ENCODE measurements at places on chromosomes 7 and 10.
A peak's percentile ranks its signal among the peaks of the same experiment; 100 is the strongest.

DNA sequence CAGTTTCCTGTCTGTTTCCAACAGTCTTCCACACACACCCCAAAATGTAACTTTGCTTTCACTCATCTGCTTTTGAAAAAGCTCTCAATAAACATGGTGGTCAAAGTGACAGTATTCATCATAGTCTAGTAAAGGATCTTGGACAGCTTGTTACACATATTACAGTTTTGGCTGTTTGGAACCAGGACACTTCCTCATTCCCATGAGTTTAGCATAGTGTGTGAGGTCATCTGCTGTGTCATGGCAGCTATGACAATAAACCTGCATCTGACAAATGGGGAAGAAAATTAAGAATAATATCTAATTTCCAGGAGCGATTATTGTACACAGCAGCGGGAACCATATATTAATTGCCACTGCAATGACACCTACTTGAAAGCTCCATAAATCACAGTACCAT is 184.3 kb upstream of the SLC26A5 start:
- no peak overlapping the region for H3K27ac ChIP-seq
- H3K27me3 ChIP-seq = peaks cover 13% of the 10 kb centered on the region
- DNase-seq = no peak
- no peaks in the 10 kb centered on the region for H3K36me3 ChIP-seq
- H3K4me3 ChIP-seq = no peak overlapping the region

- H3K27ac ChIP-seq = no peak overlapping the region
- no peaks in the 10 kb centered on the region for H3K27me3 ChIP-seq
- no peak for DNase-seq
- peaks cover 5% of the 10 kb centered on the region for H3K4me1 ChIP-seq
Measured at GRCh38 chr7:134051020-134051419, 76.1 kb upstream of the LRGUK start.

- no peak for DNase-seq
- no peak overlapping the region for H3K27ac ChIP-seq
- H3K36me3 ChIP-seq = peaks cover 1% of the 10 kb centered on the region
- peaks cover 19% of the 10 kb centered on the region for H3K27me3 ChIP-seq
Measured at GRCh38 chr10:31678139-31678536, 250.5 kb downstream of the ARHGAP12 start.

DNA sequence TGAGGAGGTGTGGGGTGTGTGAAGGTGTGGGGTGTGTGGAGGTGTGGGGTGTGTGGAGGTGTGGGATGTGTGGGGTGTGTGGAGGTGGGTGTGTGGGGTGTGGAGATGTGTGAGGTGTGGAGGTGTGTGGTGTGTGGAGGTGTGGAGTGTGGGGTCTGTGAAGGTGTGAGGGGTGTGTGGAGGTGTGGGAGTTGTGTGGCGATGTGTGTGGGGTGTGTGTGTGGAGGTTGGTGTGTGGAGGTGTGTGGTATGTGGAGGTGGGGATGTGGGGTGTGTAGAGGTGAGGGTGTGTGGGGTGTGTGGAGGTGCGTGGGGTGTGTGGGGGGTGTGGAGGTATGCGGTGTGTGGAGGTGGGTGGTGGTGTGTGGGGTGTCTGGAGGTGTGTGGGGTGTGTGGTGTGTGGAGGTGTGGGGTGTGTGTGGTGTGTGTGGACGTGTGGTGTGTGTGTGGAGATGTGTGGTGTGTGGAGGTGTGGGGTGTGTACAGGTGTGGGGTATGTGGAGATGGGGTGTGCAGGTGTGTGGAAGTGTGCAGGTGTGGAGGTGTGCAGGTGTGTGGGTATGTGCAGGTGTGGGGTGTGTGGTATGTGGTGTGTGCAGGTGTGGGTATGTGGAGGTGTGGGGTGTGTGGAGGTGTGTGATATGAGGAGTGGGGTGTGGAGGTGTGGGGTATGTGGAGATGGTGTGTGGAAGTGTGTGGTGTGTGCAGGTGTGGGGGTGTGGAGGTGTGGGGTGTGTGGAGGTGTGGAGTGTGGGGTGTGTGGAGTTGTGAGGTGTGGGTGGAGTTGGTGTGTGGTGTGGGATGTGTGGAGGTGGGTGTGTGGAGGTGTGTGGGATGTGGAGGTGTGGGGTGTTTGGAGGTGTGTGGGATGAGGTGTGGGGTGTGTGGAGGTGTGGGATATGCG is 34.5 kb downstream of the SPDYE17 start:
- DNase-seq = no peak
- no peaks in the 10 kb centered on the region for H3K27me3 ChIP-seq
- H3K4me1 ChIP-seq = peaks cover 7% of the 10 kb centered on the region
- no peak overlapping the region for H3K4me3 ChIP-seq
- H3K27ac ChIP-seq = peak overlapping the region; percentile 65
- H3K36me3 ChIP-seq = peaks cover 4% of the 10 kb centered on the region

GRCh38 chr7:46291601-46292150 is 370.6 kb upstream of the IGFBP3 start:
- no peak for DNase-seq
- no peaks in the 10 kb centered on the region for H3K27me3 ChIP-seq

- H3K4me3 ChIP-seq = no peak overlapping the region
Measured at GRCh38 chr7:108270385-108271015, 140.3 kb upstream of the LAMB4 start.

GRCh38 chr7:121572615-121573014 is 176.5 kb upstream of the FAM3C start:
- no peaks in the 10 kb centered on the region for H3K36me3 ChIP-seq
- no peak for DNase-seq
- no peak overlapping the region for H3K4me3 ChIP-seq
- no peak overlapping the region for H3K27ac ChIP-seq

Measured in central memory CD8-positive, alpha-beta T cell (primary cell).